Renal cortical epithelial cell (primary cell): ENCODE measurements at places on chromosomes 4 and X. TPM values are rescaled to one million over a fixed set of nuclear protein-coding genes. Genes with fewer than 3 reads are reported as not detected.

Gene TCP11X2
- not detected in 2 replicates for total RNA-seq

Gene ANXA3
- 195 and 668 TPM in 2 replicates for total RNA-seq

Gene NAP1L3
- 1.2 and 3.1 TPM in 2 replicates for total RNA-seq

Gene SSX2B
- total RNA-seq, result not detected in 2 replicates

Gene IL21
- total RNA-seq, result not detected in 2 replicates

Gene ASB12
- not detected in 2 replicates for total RNA-seq

Gene TRAPPC2
- total RNA-seq, result 28.1 and 32.5 TPM in 2 replicates

Gene XPNPEP2
- not detected in 2 replicates for total RNA-seq

Gene SNCA
- 7.1 and 24.7 TPM in 2 replicates for total RNA-seq

Gene EXOC1L
- not detected in 2 replicates for total RNA-seq

Gene CCDC120
- total RNA-seq, result 1.9 and 5.5 TPM in 2 replicates

Gene GATA1
- not detected in 2 replicates for total RNA-seq

Gene EGF
- total RNA-seq, result 0.65 and 1.7 TPM in 2 replicates

Gene ZNF630
- 1.7 TPM in 2 replicates for total RNA-seq

Gene RPL9
- total RNA-seq, result 1,427 and 3,900 TPM in 2 replicates

Gene TEC
- 4.0 and 6.1 TPM in 2 replicates for total RNA-seq

Gene GLOD5
- not detected in 2 replicates for total RNA-seq

Gene ARAP2
- total RNA-seq, result 27.3 and 31.6 TPM in 2 replicates

Gene DMP1
- not detected in 2 replicates for total RNA-seq

Gene NDP
- total RNA-seq, result 0.10 and 1.6 TPM in 2 replicates

Gene CPEB2
- 11.5 and 104 TPM in 2 replicates for total RNA-seq

Gene RBM46
- 0.30 and 0.52 TPM in 2 replicates for total RNA-seq

Gene FAM47A
- not detected in 2 replicates for total RNA-seq

Gene PRDX4
- total RNA-seq, result 100 and 200 TPM in 2 replicates

Gene ACOX3
- 25.0 and 41.5 TPM in 2 replicates for total RNA-seq

Gene LDB2
- total RNA-seq, result 0.35 and 0.99 TPM in 2 replicates

Gene SPATA4
- total RNA-seq, result 0.65 and 1.2 TPM in 2 replicates

Gene TMEM31
- total RNA-seq, result not detected in 2 replicates

Gene SMIM10L2A
- 1.9 and 5.6 TPM in 2 replicates for total RNA-seq

Gene NDUFA1
- 62.9 and 76.4 TPM in 2 replicates for total RNA-seq

Gene MAGEB2
- total RNA-seq, result not detected in 2 replicates

Gene CD40LG
- total RNA-seq, result not detected in 2 replicates

Gene NXF2B
- total RNA-seq, result not detected in 2 replicates

Gene NAP1L5
- 2.6 and 8.1 TPM in 2 replicates for total RNA-seq

Gene UNC5C
- total RNA-seq, result 0.05 TPM in 1 of 2 replicates, not detected in the other

Gene AKAP14
- not detected in 2 replicates for total RNA-seq

Gene AFM
- total RNA-seq, result not detected in 2 replicates

Gene SOX3
- not detected in 2 replicates for total RNA-seq

Gene DNAAF6
- total RNA-seq, result not detected in 2 replicates

Gene UGT2B15
- 0.10 TPM in 1 of 2 replicates, not detected in the other for total RNA-seq

Gene TRIML1
- total RNA-seq, result not detected in 2 replicates

Gene ARR3
- not detected in 2 replicates for total RNA-seq

Gene SLC6A14
- total RNA-seq, result under 0.01 and 0.69 TPM in 2 replicates

Gene ADH1B
- total RNA-seq, result not detected in 2 replicates

Gene DGAT2L6
- not detected in 2 replicates for total RNA-seq

Gene TNMD
- total RNA-seq, result not detected in 2 replicates
